GOT3 (cell line): ENCODE measurements at places on chromosomes 1 and 21.
A peak's percentile ranks its signal among the peaks of the same experiment; 100 is the strongest.

DNA sequence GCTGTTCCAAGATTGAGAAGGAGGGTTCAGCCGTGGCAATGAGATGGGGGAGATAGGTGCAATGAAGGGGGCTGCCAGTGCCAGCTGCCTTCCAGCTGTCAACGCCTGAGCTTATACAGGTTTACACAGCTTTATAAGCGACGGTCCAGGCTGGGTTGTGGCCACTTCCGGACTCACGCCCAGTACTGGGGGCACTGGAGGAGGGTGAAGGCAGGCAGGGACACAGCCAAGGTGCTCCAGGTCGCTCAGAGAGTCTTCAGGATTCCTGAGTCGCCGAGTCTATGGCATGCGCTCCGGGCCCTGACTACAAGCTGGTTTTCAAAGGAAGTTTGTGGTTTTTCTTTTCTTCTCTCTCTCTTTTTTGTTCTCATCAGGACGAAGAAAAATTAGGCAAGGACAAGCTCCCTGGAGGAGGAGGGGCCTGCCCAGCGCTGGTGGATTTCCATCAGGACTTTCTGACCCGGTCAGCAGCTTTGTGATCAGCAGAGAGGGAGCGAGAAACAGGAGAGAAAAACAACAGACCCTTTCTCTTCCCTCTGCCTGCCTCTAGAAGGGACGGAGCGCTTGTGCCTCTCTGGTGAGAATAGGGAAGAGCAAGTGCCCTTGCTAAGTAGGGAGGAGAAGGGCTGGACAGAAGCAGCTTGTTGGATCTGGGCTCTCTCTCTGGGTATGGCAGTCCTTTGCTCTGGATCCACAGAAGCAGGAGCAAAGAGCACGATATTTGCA, at the start of gene MINDY1:
Gene MINDY1 (minus strand): TSS at position 576 of the 726 bp plus-strand sequence. CDS start 4,285 bp downstream, outside the sequence.
- DNase-seq = peak; percentile 25

- DNase-seq = no peak
Observed at GRCh38 chr1:16143566-16144324, 12.1 kb downstream of the EPHA2 start.

DNA sequence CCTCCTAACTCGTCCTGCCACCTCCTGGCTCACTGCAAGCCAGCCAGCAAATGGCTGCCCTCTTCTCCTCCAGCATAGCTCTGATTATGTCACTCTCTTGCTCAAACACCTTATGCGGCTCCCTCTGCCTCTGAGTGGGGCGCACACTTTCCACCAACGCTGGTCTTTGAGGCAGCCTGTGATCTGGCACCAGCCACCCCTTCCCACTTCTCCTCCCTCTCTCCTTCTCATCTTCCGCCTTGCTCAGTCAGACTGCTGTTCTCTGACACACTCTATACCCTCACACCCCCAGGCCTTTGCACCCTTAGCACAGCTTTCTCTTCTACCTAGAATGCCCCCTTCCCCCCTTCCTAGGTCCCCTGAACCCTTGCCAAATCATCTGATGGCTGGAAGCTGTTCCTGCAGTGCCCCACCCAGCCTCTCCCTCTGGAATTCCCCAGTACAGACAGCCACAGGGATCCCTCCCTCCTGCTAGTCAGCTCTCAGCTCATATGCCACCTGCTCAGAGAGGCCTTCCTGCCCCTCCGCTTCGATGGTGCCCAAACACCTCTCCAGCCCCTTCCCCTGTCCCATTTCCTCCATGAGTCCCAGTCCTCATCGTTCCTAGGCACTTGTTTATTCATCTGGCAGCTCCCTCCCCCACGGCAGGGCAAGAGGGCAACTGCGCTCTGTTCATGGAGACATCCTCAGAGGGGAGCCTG, 21.7 kb upstream of the PEF1 start:
- DNase-seq = no peak

- no peak for DNase-seq
Observed at GRCh38 chr1:18191037-18191436, 83.4 kb downstream of the IGSF21 start.

DNA sequence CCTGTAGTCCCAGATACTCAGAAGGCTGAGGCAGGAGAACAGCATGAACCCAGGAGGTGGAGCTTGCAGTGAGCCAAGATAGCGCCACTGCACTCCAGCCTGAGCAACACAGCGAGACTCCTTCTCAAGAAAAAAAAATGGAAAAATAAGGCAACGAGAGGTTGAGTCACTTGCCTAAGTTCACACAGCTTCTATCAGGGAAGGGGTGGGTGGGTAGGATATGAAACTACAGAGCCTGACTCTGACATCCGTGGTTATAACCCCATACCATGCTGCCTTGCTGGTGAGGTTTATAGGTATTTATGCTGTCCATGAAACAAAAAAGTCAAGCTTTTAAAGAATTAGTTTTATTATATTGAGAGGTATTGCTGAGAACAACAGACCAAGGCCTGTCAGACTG, 61.5 kb upstream of the RAB4A start:
- no peak for DNase-seq

DNA sequence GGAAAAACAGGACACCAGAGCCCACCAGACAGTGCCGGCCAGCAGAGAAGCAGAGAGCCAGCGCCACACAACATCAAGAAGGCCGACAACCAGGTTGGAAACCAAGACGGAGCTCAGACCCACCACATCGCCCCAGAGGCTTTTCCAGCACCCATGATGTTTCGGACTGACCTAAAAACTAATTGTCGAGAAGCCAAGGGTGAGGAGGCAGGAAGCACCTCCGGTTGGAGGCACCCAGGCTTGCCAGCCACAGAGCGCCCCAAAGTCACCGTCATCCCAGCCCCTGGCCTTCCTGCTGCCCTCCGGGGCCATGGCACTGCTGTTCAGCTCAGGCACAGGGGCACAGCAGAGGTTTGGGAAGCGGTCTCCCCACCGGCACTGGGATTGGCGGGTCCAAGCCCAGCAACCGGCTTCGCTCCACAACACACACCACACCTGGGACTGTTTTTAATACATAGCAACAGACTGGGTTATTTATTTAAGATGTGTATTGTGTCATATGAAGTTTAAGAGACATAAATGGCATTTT, 67.2 kb downstream of the SLC37A1 start:
- DNase-seq = no peak

DNA sequence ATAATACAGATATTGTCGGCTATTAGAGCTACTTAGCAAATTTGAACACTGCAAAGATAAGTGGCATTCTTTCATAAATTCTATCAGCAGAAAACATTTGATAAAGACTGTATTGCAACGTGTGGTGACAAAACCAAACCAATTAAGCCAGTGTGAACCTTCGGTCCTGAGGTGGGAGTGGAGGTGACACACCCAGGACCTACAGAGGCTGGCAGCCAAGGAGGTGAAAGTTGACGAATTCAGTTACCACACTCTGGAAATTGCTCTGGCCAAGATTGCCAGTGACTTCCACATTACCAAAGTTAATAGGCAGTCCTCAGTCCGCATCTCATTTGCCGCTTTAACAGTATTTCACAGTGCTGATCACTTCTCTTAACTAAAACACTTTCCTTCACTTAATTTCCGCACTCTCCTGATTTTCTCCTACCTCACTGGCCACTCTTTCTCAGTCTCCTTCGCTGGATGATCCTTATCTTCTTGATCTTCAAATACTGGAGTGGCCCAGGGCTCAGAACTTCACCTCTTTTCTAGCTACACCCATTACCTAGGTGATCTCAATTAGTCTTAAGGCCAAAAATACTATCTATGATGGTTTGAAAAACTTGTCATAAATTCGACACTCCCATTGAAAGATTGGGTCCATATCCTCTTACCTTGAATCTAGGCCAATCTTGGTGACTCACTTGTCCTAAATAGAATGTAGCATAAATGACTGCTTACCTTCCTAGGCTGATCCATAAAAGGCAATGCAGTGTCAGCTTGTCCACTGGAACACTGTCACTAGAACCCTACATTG, 5.1 kb upstream of the CDC42BPA start:
- no peak for DNase-seq

DNA sequence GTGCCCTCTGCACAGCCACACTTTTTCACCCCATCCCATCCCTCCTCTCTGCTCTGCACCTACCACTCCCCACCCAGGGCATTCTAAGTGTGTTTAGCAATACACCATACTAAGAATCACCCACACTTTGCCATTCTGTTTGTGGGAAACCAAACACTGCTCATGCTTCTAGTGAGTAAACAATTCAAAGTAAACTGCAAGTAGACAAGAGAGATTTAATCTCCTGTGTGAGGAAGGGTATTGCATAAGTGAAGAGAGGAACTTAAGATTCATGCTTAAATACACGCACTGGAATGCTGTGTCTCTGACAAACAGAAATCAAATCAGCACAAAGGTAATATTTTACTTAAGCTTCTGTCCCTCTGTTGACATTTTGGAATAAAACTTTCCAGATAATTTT, 4.8 kb upstream of the EDARADD start:
- DNase-seq = no peak

DNA sequence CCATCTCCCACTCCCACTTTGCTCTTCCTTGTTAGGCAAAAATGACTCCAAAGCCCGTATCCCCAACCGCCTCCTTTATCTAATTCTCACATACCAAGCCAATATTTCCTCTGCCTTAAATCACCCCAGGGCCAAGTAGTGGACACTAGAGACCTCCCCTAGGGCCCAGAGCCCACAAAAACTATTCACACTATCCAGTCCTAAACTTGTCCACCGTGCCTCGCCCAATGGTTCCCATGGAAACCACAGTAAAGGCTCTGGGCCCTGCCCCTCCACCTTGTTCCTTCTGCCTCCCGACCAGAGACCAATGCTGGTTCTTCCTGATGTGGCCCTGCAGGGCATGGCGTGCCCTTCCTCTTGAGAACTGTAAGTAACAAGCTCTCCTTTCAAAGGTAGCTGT, 11.8 kb downstream of the CFAP107 start:
- DNase-seq = no peak

GRCh38 chr1:81380436-81380835, 420.3 kb upstream of the ADGRL2 start:
- DNase-seq = no peak

GRCh38 chr1:1470626-1471388, 758 bp upstream of the ATAD3B start:
- DNase-seq = no peak

GRCh38 chr1:239891621-239892358, 199.9 kb upstream of the FMN2 start:
- no peak for DNase-seq

DNA sequence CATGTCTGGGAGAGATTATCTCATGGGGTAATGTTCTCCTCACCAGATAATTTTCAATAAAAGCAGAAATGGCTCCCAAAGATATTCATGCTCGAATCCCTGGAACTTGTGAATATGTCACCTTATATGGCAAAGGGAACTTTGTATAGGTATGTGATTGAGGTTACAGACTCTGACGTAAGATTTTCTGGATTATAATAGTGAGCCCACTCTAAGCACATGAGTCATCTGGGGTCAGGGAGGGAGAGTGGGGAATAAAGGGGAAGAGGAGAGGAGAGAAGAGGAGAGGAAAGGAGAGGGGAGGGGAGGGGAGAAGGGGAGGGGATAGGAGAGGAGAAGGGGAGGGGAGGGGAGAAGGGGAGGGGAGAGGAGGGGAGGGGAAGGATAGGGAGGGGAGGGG, 1193.9 kb downstream of the PLA2G4A start:
- DNase-seq = no peak

DNA sequence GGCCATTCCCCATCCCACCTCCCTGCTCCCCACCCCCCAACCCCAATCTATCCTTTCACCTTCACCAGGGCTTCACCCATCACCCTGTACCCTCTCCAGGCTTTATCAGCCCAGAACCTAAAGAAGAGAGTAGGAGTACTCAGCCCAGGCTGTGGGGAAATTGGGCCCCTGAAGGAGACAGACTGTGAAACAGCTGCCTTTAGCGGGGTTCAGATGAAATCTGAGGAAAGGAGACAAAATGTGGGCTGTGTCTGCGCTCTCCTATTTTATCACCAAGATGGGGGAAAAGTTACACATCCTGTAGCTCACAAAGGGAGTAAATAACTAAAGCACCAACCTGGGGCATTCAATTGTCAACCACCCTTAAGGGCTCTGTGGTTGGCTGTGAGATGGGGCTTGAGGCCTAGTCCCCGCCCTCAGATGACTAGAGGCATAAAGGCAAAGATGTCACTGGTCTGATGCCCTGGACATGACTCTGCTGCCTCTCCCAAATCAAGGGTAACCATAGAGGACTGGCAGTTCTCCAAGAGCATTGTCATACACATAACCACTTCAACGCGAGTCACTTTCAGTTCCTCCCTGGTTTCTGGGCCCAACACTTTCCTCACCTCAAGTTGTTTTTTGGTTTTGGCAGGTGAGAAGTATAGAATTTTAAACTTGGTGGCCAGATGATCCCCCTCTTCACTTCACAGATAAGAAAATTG, 30.0 kb downstream of the SLC27A3 start:
- DNase-seq = no peak

DNA sequence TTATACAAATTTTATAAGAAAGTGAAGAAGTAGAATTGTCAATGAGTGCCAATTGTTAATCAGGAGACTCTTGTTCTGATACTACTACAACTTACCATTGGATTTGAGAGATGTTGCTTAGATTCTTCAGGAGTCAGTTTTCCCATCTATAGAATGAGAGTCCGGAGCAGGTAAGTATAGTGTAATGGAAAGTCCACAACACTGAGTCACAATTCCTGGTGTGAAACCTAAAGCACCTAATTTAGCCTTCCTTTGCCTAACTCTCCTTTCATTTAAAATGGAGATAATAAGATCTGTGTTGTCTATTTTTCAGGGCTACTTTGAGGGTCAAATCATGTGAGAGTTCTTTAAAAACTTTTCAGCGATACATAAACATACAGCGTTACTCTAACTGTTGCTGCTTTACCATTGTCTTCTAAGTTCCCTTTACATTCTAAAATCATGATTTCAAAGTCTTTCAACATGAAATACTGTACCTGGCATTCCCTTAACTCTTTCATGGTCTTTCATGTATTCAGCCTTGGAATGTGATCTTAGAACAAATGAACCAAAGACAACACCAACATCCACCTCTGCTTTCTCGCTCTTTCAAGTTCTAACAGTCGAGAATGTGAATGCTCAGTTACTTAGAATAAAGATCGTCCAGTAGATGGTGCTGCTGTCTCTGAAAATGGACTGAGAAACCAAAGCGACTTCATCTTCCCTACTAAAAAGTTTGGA, 90.9 kb downstream of the SLC30A10 start:
- no peak for DNase-seq

GRCh38 chr1:202101184-202101583, 21.5 kb upstream of the GPR37L1 start:
- no peak for DNase-seq

DNA sequence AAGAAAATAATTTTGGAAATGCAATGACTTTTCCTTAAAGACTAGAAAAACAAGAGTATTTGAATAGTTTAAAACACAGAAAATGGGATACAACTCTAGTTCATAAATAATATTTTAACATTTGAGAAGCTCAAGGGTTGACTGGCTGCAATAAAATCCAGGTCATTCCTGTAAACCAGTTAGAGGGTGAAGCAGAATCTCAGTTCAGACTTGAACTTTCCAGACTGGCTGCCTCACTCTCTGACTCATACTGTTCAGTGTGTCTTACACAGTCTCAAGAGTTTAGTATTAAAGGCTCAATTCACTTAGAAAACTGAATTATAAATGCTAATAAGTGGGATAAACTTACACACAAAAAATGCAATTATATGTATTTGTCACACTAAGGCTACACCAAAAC, 89.9 kb downstream of the RAVER2 start:
- DNase-seq = no peak
